ENCODE measurements at places on chromosomes 4 and X.

GRCh38 chr4:68271851-68272357, 26.4 kb upstream of the TMPRSS11B start:
- peak; percentile 42 for DNase-seq

DNA sequence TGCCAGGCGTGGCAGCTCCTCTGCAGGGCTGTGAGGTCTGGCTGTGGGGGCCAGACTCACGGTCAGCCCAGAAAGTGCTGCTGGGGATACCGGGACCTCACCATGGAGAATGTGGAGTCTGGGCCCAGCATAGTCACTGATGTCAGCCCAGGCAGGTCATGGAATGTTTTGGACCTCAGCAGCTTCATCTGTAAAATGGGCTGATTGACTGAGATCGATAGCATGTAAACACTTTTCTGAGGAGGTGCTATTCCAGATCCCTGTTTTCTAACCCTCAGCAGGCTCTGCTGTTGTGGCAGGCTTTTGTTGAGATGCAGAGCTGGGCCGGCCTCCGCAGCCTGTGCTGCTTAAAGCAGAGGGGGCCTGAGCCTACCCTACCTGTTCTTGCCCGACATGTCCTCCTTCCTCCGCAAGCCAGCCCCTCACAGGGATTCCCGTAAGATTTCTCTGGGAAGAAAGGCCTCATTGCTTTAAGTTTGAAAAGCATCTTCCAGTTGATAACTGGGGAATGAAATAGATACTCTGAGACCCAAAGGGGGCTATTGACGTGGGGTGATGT, 38.3 kb upstream of the HGFAC start:
- DNase-seq: no peak

DNA sequence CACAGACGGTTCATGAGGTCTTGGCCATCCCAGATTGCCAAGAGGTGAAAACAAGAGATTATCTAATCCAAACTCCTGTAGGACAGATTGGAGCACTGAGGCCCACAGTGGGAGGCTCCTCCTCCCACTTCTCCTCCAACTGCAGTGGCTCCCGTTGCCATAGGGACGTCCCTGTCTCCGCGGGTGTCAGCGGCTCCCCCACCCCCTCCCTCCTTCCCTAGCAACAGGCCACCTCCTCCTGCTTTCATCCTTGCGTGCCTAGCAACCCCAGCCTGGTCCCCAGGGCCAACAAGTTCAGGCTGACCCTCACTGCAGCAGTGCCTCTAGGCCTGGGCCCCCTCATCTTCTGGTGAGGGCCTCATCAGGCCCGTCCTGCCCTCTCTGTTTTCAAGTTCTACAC, 6.8 kb upstream of the IQSEC2 start:
- peak; percentile 65 for DNase-seq

DNA sequence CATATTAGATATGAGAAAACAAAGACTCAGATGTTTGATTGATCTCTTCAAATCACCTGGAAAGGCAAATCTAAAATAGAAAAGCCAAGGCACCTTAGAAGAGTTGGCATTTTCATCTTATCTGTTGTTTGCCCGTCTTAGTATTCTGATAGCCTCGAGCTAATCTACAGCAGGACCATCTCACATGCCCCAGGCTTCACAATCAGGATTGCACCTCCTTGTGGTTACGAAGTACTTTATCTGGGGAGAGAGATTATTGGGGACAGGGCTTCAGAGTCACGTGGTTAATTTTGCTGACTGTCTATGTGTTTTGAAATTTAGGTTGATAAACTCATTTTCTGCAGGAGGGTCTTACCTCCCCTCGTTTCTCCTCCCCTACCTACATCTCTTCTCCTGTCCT, 313.1 kb upstream of the ANXA10 start:
- DNase-seq: no peak

GRCh38 chrX:148961985-148962384, 461.6 kb downstream of the AFF2 start:
- DNase-seq: no peak

- peak; percentile 76 for DNase-seq
Observed at GRCh38 chrX:153924149-153924861, 1.8 kb downstream of the ARHGAP4 start.

DNA sequence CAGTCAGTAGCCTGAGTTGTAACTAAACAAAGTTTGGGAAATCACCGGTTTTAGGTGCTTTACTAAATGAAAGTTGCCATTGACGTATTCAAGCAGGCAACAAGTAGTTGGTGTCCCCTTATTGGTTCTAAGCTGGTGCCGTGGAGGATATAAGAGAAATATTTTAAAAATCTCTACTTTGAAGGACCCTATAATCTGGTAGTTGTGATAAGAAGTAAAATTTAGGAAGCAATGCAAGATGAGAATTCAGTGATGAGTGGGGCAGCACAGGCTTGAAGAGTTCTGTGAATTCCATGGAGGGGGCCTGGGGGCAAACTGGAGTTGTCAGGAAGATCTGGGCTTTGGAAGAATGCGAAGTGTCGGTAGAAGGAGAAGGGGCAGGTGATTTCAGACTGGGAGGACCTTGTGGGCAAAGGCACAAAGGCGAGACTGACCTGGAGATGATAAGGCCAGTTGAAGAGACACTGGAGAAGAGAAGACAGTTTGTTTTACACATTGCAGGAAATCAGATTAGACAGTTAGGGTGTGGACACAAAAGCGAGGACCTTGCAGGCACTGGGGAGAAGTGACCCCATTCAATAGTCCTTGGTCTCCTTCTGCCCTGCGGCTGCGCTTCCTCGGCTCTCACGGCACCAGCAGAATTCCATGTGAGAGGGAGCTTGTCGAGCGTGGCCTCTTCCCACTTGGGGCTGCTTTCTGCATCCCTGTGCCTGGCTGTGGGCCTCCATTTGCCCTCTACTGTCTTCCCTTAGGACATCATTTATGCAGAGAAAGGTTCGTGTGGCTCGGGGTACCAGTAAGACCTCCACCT, 1.3 kb downstream of the RHOH start:
- DNase-seq: no peak

- no peak for DNase-seq
Observed at GRCh38 chr4:154714339-154715040, 29.3 kb upstream of the LRAT start.

GRCh38 chr4:16775411-16776154, 122.9 kb downstream of the LDB2 start:
- DNase-seq: no peak
